CD4-positive, alpha-beta T cell treated with Interleukin-21 for 1 hour (primary cell): ENCODE measurements at places on chromosomes 1 and 21.

DNA sequence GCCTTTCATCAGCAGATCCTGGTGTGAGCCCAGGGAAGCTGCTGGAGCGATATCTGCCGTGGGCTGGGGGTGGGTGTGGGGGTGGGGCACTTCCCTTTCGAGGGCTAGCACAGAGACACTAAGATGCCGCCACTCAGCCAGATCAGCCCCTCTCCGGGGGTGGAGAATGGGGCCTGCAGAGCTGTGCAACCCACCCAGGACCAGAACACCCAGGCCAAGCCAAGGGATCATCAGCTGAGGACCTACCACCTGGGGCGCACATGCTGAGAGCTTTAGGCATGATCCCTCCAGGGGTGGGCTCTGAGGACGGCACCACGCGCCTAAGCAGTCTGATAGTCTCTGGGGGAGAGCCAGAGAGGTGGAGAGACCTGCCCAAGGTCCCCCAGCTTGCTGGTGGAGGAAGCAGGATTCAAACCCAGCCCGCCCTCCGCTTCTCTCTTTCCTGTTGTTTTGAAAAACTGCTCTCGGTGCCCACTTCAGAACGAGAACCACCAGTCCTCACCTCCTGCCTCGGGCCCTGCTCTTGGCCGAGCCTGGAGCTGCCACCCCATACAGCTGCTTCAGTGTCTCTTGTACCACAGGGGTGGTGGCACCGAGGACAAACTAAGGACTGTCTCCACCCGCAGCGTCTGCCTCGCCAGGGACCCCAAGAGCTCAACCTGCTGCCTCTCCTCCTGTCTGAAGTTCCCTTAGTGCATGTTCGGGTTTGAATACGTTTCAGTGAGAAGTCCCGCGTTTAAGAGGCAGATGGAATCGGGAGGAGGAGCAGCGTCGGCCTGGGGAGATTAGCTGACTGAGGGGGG, 39.7 kb upstream of the RUNX3 start:
- DNase-seq, result no peak

DNA sequence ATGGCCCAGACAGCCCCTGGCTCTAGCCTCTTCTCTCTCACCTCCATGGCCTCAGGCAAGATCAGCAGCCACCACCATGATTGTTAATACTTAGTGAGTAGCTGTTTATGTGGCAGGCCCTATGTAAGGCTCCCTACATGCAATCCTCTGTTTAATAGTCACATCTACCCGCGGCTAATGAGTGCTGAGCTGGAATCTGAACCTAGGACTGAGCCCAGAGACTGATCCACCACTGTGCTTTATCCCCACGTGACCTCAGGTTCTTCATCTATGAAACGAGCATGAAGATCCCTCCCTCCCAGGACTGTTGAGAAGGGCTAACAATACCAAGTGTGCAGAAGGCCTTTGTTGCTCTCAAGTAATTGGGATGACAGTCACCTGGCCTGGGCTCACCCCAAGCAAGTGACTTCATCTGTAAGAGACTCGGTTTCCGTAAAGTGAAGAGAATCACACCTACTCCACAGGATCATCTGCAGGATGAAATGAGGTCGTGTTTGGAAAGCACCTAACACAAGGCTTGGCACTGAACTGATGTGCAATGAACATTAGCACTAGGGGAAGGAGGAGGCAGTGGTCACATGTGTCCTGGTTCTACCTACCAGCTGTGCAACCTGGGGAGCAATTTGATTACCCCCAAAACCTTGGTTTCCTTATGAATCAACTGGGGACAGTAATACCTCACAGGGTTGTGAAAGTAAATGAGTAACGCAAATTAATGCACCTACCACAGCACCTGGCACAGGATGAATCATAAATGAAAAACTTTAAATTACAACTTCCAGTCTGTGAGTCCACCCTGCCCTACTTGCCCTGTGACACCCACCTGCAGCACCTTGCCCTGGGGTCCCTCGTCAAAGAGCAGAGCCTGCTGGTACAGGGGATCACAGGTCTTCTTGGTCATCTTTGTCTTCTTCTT, 37.2 kb downstream of the RIMS3 start:
- peak; percentile 13 for DNase-seq

GRCh38 chr1:208778417-208778816, 534.2 kb upstream of the PLXNA2 start:
- DNase-seq, result no peak

- DNase-seq, result no peak
These were observed 40.6 kb downstream of the OPTC start for GRCh38 chr1:203534526-203534925.
